ENCODE measurements at places on chromosomes 2 and 18. TPM values are rescaled to one million over a fixed set of nuclear protein-coding genes. Genes with fewer than 3 reads are reported as not detected.

Gene CEP68
- 18.5 TPM for total RNA-seq

DNA sequence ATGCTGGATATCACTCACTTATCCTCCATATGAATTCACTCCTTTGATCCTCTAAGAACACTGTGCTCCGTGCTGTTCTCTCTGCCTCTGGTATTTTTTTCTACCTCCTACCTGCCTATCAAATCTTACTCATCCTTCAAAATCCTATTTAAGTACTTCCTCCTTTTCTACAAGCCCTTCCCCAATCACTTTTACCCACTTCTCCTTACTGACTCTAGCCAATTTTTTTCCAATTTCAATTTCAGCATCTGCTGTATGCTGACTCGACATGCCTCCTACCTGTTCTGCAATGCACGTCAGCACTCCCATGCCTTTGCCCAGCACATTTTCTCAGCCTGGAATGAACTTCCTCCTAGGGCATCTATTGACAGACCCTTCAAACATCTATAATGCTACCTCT lies 37.3 kb upstream of the LNPK start:
- no peak for DNase-seq

Gene MAP4K3
- total RNA-seq, result 68.8 TPM

Gene KLHL29
- 10.1 TPM for total RNA-seq

- DNase-seq, result no peak
Measured at GRCh38 chr2:207202645-207203044, 36.9 kb upstream of the KLF7 start.

Gene LOXL3
- 1.2 TPM for total RNA-seq

GRCh38 chr2:21043744-21044532 lies at the start of gene APOB:
TSS of gene APOB (minus strand) at chr2:21044073. CDS start at chr2:21043945, 128 bp downstream.
- DNase-seq, result no peak

- no peak for DNase-seq
Measured at GRCh38 chr2:96768083-96768561, 7.4 kb downstream of the CNNM4 start.

- no peak for DNase-seq
Measured at GRCh38 chr18:4444306-4444705, 10.8 kb downstream of the DLGAP1 start.

Gene OSR1
- total RNA-seq, result 1.1 TPM
